ENCODE measurements at places on chromosomes 5 and 9. TPM values are rescaled to one million over a fixed set of nuclear protein-coding genes. Genes with fewer than 3 reads are reported as not detected.

DNA sequence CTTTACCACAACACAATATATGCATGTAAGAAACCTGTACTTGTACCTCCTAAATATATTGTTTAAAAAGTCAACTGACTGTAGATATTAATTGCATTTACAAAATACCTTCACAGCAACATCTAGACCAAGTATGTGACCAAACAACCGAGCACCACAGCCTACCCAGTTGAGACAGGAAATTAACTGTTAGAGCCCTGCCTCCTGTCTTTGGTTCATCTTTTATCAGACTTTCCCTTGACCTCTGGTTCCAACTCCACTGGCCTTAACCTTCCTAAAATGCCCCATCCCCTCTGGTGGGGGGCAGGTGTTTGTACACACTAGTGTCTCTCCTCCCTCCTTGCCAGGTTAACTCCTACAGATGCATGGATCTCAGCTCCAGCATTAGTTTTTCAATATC lies 155.0 kb upstream of the PANK3 start:
- DNase-seq = no peak

FREM1 gene
- total RNA-seq = 2.6 TPM

DNA sequence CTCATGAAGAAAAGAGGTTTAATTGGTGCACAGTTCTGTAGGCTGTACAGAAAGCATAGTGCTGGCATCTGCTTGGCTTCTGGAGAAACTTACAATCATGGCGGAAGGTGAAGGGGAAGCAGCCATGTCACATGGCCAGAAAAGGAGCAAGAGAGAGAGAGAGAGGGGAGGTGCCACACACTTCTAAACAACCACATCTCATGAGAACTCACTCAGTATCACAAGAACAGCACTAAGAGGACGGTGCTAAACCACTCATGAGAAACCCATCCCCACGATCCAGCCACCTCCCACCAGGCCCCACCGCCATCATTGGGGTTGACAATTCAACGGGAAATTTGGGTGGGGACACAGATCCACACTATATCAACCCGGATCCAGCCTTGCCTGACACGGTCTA lies 28.8 kb upstream of the IER5L start:
- no peak for DNase-seq

PAEP gene
- not detected for total RNA-seq

DNA sequence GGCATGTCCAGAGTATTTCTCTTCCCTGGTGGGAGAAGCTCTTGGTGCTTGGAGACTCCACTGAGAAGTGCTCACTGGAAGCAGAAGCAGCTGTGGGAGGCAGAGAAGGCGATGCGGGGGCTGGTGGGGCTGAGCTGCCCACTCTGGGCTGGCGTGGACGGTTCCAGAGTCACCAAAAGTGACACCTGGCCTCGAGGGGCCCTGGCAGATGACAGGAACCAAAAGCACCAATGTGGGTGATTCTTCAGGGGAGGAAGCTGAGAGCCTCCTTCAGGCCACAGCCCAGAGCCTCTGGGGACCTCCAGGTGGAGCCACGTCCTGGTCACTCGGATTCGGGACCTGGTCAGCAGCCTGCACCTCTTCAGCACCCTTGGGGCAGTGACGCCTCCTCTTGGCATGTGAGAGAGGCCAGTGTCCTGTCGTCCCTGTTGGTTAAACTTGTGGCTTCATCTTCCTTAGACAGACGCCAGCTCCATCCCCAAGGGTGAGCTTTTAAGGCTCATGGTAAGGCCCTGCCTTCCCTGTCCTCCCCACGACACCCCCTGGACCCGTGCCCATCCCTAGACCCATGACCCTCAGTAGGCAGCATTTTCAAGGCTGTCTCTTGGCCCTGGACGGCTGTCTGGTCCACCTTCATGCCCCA lies 78.7 kb upstream of the IRX4 start:
- DNase-seq = no peak

DNA sequence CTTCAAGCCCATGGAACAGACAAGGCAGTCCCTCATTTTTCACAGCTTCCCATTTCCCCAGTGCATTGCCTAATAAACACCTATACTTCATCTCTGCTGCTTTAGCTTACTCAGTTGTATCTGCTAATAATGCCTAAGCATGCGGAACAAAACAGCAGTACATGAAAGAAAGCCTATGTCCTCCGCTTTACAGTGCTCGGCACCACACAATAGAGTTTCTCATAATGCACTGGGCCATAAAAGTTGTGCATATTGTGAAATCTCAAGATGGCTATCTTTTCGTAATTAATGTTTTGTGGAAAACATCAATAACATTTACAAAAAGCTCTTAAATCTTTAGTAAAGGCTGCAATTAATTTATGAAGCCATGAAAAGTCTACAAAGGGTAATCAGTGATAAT lies 69.3 kb downstream of the DENND1A start:
- DNase-seq = no peak

- DNase-seq = no peak
These were observed 68.3 kb downstream of the HMGCR start for GRCh38 chr5:75405296-75405695.

- DNase-seq = no peak
These were observed 159.1 kb downstream of the CCDC171 start for GRCh38 chr9:15711931-15712330.

DNA sequence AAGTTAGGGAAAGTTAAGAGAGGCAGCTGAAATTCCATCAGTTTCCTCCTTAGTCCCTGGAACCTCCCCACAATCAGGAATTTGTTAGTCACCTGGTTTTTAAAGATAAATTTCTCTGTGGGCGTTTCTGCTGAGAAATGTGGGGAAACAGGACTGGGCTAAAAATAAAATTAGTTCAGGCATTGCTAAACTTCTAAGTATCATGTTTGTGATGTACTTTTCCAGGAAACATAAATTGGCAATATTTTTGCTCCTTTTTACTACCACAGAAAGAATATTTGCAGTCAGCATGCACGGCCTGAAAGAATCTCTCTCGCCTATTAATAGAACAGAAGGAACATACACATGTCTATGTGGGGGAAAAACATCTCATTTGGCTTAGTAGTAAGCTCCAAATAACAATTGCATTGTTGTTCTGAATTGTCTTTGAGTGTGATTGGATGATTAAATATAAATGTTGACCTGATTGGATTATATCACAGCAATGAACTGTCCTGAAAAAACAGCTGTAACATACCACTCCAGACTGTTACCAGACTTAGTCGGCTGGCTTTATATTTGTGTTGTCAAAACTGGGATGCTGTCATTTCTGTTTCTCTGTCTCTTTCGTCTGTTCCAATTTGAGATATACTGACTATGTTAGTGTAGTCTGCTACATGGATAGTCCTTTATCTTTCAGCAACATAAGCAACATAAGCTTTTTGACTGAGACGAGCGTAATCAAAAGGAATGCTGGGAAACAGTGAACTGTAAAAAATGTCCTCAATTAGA lies 12.9 kb downstream of the TJP2 start:
- no peak for DNase-seq

- DNase-seq = no peak
These were observed 171.3 kb downstream of the GDNF start for GRCh38 chr5:37668524-37669047.

- no peak for DNase-seq
These were observed 31.2 kb downstream of the ARL15 start for GRCh38 chr5:54278979-54279717.

DNA sequence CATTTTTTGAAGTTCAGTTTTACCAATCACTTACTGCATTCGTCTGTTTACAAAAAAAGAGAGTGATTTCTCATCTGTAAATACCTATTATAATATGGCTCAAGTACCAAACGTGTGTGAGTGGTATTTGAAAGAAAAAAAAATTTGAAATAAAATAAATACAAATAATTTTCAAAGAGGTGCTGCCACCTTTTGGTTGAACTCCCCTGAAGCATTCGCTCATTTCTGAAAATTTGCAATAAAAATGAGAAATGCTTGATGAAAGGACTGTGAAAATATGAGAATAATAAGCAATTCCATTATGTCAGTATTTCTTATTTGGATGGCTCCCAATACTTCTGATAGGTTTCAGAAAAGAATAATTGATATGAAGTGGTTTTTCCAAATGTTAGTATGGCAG lies 409.9 kb downstream of the CTNND2 start:
- DNase-seq = no peak

DNA sequence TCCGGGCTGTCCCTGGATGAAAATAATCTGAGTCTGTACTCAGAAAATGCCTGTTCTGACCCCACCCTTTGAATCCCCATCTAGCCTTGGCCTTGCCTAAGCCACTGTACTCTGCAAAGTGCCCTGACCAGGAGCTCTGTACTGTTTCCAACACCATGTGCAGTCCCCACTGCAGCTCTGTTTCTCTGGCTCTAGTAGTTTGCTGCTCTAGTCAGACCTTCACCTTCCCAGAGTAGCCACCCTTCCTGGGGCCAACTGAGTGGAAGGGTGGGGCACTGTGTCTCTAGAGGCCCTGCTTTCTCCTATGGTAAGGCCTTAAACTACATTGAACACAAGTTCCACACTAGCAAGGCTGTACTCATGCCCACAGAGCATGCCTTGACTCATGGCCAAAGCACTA lies 31.9 kb downstream of the P4HA2 start:
- DNase-seq = no peak

PHF24 gene
- 0.35 TPM for total RNA-seq

- DNase-seq = no peak
These were observed 231.2 kb downstream of the CHSY3 start for GRCh38 chr5:130135506-130135905.

DNA sequence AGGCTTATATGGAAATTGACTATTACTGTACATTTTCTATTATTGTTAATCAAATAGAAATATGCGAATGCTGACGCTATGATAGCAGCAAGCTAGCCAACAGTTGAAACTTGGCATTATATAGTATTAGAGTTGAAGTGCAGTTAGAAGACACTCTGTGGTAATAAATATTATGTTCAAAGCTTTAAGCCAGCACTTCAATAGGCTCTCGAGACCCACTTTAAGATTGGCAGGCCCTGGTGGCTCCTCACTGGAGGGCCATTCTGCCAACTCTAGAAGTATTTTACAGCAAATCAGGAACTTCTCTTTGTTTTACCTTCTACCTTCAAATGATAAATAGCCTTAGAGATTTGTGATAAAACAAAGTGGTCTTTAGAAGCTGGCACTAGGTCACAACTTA lies 2029.0 kb upstream of the WWC1 start:
- DNase-seq = no peak

All from H1 (cell line).